ENCODE measurements at places on chromosomes 11 and 22.
A peak's percentile ranks its signal among the peaks of the same experiment; 100 is the strongest.

GRCh38 chr11:114564831-114565230 is 5.2 kb upstream of the NXPE1 start:
- no peak for DNase-seq

GRCh38 chr11:88357323-88358039 is 19.9 kb upstream of the CTSC start:
- DNase-seq: no peak

DNA sequence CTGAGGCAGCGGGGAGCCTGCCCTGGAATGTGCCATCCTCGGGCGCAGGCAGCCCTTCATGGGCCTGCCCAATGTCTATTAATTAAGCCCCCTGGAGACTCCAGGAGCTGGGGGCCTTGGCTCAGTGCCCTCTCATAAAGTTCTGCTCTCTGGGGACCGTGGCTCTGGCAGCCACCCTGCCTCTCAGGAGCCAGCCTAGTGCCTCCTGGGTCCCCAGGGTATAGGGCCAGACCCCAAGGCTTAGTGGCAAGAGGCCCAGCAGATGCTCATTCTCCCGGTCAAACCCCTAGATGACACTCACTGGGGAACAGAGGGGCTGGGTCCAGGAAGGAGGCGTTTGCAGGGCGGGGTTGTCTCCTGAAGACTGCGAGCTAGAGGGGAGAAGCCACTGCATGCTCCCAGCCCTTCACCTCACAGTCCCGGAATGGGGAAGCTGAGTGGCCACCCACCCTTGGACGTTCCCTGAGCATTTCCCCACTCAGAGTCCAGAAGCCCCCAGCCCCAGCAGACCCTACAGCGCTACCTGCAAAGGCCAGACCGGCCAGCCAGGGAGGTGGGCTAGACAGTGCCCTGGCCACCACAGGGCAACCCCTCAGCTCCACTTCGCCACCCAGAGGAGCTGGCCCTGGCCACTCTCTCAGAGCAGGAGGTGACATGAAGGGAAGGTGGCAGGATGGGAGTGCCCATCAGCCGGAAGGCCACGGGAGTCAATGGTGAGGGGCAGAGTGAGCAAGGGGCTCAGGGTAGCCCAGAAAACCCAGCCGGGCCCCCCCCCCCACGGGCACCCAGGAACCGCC is 83.0 kb downstream of the CDKN1C start:
- DNase-seq: no peak

GRCh38 chr11:107780775-107781174 is 68.9 kb upstream of the SLN start:
- DNase-seq: no peak

DNA sequence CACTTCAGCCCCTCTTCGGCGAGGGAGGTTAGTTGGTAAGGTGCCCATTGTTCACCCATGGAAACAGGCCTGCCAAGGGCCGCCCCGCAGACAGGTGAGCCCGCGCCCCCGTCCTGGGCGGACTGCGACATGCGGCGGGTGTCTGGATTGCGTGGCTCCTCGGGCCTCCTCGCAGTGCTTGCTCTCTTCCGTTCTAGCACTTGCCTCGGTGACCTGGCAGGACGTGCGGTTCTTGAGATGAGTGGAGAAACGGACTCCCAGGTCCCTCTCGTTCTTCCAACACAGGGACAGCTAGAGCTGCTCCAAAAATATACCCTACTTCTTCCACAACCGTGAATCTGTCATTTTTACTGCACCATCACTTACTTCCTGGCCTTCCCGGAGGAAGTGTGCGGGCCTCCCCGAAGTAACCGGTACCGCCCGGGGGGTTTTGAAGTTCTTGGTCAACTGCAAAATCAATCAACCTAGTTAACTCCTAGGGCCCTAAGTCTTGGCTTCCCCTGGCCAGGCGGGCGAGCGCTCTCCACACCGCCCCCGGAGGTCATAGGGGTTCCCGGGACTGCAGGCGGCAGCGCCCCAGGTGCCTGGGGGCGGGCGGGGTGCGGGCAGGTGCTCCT is 745 bp upstream of the ZBTB44 start:
- peak; percentile 25 for DNase-seq

DNA sequence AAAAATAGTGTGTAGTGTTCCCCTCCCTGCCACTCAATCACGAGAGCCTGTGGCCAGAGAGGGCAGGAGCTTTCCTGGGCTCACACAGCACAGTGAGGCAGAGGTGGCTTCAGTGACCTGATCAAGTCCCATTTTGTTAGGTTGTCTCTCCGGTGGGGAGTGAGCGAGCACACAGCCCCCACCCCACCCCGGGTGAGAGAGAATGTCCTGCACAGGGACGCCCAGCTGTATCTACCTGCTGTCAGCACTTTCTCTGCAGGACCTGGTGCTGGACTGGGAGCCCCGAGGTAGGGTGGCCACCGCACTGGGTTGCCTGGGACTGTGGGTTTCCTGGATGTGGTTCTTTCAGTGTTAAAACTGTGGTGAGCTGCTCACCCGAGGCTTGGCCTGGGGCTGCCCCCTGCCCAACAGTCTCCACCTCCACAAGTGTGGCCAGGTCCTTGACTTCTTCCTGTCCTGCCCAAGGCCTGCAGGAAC is 6.1 kb downstream of the CAPN5 start:
- no peak for DNase-seq

DNA sequence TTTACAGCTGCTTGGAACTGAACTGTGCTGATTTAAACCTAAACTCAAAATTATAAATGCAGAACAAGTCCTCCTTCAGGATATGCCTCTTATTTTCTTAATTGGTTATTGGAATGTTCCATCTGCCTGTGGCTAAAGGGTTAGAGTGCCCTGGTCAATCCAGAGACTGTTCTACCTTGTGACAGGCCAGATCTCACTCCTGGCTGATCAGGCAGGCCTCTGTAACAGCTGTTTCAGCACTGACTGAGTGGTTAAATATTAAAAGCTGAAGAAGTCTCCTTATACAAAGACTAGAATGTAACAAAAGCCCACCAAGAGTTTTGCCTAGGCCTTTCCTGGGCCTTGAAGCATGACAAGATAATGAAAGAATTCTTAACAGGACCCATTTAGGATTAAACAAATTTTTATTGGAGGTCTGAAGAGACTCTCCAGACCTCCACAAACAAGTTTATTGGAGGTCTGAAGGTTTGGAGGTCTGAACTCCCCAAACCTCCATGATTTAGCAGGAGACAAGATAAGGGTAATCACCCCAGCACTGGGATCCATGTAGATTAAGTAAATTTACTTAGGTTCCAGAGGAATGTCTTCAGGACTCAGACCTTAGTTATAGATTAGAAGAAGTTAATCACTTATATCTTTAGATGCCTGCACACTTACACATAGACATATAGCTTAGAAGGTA is 35.8 kb downstream of the TMPRSS5 start:
- no peak for DNase-seq

- DNase-seq: no peak
Observed at GRCh38 chr11:119861160-119861559, 132.2 kb upstream of the NECTIN1 start.

- no peak for DNase-seq
Observed at GRCh38 chr11:71558996-71559395, 6.4 kb upstream of the KRTAP5-10 start.

DNA sequence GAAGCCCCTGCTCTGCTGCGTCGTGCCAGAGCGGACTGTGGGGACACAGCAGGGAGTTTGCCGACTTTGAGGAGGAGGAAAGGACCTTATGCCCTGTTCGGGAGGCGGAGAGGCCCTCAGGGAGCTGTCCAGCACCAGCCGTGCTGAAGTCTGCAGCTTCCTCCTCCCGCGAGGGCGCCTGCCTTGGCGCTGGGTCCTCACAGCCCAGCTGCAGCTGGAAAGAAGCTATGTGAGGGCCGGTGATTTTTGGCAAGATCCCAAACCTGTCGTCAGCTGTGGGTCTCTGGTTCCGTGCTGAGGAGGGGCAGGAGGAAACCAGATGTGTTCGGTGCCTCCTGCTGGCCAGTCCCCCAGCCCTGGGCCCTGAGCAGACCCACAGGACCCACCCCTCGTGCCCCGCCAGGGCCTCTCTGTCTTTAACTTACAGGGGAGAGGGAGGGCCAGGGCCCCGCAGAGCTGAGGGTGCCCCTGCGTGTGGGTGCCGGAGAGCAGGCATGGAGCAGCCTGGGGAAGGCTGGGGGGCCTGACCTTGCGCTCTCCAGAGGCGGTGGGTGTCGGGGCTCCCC is 12.0 kb downstream of the BRSK2 start:
- DNase-seq: no peak

DNA sequence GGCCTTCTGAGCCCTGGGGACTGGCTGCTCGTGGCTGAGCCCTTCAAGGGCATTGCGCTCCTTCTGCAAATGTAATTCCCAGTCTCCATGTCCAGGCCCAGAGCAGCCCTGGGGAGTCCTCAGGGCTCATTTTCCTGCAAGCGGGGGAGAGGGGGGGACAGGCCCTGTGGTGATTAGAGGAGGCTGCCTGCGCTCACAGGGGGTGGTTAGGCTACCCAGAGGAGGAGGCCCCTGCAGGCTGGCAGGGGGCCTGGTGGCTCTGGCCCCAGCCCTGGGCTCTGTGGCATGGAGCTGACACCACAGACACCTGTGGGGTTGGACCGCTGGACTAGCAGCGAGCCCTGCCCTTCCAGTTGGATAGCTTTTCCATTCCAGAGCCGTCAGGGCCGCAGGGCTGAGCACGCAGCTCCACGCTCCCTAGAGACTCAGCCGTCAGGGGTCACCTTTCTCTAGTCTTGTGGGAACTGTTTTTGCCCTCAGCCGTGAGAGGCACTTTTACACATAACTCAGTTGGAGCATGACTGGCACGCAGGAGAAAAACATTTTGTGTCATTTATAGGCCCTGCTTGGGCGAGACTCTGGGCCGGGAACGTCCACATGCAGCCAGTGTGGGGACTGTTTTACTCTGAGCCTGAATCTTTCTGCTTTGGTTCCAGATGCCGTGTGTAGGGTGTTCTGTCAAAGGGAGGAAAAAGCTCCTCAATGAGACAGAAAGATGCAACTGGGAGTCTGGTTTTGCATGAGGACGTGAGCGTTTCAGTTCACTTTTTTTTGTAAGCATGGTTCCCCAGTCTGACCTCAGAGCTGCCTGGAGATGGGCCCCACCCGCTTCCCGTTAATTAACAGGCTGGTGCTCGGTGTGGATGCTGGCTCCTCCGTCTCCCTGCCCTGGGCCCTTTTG is 58.1 kb downstream of the LRP5 start:
- no peak for DNase-seq

DNA sequence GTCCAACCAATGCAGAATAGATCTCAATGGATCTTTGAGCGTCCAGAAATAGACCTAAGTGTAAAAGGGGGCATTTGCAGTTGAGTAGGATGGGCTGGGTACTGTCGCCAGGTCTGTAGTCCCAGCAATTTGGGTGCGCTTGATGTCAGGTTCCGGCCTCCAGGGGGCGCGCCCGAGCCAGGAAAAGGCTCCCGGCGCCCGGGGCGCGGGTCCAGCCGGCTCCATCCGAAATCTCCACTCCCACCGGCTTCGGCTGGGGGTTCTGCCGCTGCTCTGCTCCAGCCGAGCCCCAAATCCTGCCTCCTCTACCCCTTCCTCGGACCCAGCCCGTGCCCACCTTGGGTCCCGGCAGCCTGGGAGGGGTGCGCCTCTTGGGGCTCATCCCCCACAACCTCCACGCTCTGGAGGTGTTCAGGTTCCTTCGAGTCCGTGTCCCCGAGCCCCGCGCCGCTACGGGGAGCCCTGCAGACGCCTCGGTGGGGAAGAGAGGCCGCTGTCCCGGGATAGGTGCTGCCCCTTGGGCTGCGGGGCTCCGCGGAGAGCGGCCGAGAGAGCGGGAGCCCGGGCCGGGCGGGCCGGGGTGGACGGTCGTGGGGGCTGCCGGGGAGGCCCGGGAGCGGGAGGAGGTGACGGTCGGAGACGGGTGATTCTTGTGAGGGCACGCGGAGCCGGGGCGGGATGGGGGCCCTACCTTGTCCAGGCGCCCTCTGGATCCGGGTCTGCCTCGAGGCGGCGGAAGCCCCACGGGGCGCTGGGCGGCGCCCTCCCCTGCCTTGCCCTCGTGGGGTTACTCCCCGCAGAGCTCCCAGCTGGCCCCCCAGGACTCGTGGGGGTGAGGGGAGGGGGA is 13.0 kb upstream of the CYB5R3 start:
- peak; percentile 63 for DNase-seq

DNA sequence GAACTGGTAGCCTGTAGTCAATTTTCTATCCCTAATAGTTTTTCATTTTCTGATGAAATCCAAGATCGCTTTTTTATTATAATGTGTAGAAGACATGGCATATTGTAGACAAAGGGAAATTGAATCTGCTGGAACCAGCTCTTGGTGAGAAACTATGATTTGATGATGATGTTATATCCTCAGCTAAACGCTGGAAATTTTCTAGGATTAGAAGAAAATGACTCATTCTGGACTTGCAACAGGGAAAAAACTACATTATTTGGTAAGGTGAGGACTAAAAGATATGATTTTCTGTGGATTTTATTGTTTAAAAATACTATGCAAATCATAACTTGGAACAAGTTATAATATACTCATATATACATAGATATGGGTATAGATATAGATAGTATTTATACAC is 14.1 kb upstream of the PGM2L1 start:
- no peak for DNase-seq

DNA sequence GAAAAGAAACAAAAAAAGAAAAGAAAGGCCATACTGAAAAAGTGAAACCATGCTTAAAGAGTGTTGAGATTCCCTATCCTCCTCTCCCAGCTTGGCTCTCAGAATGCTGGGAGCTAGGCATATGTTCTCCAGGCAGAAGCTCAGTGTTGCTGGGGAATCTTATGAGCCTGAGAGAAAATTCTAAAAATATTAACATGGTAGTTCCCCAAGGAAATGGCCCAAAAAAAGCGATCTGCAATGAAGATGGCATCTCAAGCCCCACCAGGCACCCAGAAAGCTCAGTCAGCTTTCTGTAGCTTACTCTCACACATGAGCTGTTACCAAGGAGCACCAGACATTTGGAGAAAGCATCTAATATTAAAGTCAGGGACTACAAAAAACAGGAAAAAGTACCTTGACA is 94.5 kb downstream of the CD44 start:
- no peak for DNase-seq

DNA sequence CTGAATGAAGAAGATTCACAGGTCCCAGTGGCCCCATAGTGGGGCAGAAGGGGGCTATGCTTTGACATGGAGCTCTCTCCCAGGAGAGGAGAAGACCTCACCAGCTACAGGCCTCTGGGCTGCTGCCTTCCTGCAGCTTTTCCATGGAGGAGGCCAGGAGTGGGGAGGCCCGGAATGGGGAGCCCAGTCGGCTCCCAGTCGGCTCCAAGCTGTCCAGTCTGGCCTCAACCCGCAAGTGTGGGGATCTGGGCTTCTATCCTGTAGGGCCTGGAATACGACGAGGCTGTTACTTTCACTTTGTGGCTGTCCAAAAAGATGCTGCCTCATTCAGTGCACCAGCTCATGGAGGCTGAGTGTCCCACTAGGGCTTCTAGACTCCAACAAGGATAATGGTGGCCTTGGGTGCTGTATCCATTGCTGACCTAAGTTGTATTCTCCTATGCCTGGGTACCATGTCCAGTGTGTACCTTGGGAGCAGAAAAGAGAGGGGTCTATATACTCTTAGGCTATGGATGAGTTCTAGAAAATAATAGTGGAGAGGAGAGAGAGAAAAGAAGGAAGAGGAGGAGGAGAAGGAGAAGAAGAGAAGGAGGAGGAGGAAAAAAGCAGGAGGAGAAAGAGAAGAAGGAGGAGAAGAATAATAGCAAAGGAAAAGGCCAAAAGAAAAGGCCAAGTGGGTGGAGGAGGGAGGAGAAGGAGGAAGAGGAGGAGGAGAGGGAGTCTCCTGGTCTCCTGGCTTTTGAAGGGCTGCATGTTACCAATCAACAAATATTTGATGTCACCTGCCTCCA is 1.1 kb downstream of the MYO18B start:
- no peak for DNase-seq

GRCh38 chr11:71991494-71991893 is 7.2 kb upstream of the IL18BP start:
- DNase-seq: no peak

- DNase-seq: no peak
Observed at GRCh38 chr22:41485033-41485432, 16.1 kb downstream of the ACO2 start.

GRCh38 chr22:33823552-33823951 is 96.7 kb downstream of the LARGE1 start:
- no peak for DNase-seq

Measured in activated gamma-delta T cell (primary cell).